ENCODE measurements at places on chromosomes 2 and 18.
A peak's percentile ranks its signal among the peaks of the same experiment; 100 is the strongest.

DNA sequence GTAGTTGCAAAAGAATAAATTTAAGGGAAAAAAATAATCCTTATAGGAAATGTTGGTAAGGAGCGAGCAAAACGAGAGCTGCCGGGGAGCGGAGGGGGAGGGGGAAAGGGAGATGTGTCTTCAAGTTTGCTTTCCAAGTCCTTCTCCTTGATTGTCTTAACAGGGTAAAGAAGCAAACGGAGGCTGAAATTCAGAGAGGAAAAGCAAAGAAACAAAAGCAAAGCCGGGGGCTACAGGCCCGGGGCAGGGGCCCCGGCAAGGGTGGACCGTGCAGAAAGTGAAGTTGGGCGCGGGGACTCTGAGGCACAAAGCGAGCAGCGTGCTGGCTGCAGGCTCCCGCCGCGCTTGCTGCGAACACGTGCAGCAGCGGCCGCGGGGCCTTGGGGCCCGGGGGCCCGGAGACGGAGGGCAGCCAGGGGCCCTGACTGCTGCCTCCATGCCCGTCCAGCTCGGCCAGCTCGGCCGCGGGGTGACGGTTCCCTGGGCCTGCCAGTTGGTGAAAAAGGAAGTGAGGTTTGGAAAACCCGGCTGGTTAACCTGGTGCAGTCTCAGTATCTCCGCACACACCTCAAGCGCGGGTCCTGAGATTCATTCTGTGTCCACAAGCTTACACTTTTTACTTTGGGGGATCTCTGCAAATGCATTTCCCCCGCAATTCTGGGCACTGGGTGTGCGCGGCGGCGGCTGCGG, 4.1 kb downstream of the BCL11A start:
- peak; percentile 81 for DNase-seq

GRCh38 chr2:31387850-31388249, 26.7 kb downstream of the XDH start:
- no peak for DNase-seq

GRCh38 chr18:37636831-37637477, 71.4 kb upstream of the CELF4 start:
- no peak for DNase-seq

GRCh38 chr2:102294802-102295489, 16.4 kb upstream of the IL1RL1 start:
- DNase-seq, result peak; percentile 76

- DNase-seq, result no peak
Observed at GRCh38 chr18:56185126-56185525, 453.3 kb downstream of the TXNL1 start.

GRCh38 chr2:126657636-126658318, 1.8 kb downstream of the GYPC start:
- DNase-seq, result no peak

DNA sequence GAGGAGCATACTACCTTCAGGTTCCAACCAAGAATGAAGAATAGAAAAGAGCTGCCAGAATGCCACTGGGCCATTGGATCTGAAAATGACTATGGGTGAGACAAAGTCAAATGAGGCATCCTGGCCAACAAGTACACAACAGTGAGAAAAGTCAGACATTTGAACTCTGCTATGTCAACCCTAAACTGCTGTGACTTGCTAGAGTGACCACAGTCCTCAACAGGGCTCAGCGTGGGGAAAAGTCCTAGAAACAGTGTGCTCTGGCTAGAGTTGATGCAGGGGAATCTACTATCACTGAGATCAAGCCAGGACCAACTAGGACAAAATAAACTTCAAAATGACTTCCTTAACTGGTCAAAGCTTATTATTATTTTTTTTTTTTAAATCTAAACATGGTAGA, 98.2 kb upstream of the FZD5 start:
- DNase-seq, result no peak

DNA sequence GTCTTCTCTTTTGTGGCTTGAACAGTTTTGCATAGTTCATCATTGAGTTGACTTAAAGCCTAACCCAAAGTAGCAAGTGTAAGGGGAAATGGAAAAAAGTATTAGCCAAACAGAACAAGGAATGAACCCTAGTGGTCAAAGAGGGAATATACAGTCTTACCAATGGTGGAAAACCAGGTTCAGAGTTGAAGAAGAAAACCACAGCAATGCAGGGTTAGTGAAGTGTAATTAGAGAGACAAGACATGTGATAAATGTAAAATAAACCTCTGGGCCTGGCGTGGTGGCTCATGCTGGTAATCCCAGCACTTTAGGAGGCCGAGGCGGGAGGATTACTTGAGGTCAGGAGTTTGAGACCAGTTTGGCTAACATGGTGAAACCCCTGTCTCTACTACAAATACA, 2.4 kb downstream of the TTN start:
- peak; percentile 61 for DNase-seq

DNA sequence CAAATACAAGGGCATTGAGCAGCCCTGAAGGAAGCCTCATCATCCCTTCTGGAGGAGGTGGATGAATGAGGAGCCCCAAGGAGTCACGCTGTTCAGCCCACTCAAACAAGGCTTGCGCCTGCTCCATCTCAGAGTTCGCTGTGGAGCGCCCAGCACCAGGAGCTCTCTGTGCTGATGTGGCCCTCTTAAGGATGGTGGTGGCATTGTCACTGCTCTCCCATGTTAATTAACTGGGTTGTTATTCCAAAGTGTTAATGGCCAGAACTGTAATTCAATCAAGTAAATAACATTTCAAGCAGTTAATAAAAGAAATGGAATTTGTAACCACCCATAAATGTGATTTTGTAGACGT, 726.0 kb upstream of the RAB6C start:
- peak; percentile 12 for DNase-seq

DNA sequence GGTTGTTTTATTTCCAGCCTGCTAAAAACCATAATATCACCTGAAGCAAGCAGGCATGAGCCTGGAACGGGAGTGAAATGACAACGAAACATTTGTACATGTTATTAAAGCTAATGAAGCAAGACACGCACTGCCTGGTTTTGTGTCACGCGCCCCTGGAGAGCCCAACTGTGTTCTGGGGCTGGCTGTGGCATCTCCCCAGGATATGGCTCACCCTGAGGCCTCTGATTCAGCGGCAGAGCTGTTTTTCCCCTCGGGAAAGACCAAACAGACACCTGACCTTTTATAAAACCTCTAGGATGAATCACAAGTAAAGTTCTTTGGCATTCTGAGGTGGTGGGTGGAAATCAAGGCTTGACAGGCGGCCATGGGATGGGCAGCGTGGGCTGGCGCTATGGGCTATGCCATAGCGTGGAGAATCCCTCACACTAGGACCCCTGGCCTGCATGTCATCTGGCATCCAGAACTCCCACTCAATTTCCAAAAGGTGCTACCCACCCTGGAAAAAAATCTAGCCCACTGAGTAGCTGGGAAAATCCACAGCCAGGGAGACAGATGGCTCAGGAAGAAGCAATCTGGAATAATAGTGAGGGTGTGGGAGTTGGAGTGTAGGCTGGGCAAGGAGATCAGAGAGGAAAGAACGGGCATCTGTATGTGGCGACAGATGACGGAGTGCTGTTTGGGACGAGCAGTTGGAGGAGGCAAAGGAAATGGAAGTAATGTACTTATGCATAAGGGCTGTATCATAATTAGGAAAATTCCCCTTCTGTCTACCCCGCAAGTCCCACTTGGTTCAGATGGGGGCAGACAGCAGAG, 262.0 kb downstream of the AFF3 start:
- DNase-seq, result no peak

- peak; percentile 76 for DNase-seq
Observed at GRCh38 chr2:98713332-98714015, 17.5 kb downstream of the MGAT4A start.

GRCh38 chr2:86319700-86320580, 17.5 kb downstream of the REEP1 start:
- no peak for DNase-seq

GRCh38 chr18:79690586-79691482, 11.2 kb downstream of the CTDP1 start:
- DNase-seq, result no peak

DNA sequence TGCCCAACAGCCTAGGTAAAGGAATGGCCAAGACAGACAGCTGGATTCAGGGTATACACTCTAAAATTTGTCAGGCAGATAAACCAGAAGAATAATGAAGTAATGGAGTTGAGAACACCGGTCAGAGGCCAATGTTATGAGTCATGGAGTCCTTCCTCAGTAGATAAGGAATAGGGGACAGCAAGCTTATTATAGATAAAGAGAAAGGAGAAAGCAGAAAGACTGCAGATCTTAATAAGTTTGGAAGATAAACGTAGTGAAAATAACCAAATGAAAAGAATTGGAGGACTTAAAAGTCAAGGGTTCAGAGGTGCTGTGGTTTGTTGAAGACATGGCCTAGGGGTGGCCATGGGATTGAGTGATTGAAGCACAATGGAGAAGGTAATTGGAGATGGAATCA, 63.5 kb upstream of the NFE2L2 start:
- no peak for DNase-seq

DNA sequence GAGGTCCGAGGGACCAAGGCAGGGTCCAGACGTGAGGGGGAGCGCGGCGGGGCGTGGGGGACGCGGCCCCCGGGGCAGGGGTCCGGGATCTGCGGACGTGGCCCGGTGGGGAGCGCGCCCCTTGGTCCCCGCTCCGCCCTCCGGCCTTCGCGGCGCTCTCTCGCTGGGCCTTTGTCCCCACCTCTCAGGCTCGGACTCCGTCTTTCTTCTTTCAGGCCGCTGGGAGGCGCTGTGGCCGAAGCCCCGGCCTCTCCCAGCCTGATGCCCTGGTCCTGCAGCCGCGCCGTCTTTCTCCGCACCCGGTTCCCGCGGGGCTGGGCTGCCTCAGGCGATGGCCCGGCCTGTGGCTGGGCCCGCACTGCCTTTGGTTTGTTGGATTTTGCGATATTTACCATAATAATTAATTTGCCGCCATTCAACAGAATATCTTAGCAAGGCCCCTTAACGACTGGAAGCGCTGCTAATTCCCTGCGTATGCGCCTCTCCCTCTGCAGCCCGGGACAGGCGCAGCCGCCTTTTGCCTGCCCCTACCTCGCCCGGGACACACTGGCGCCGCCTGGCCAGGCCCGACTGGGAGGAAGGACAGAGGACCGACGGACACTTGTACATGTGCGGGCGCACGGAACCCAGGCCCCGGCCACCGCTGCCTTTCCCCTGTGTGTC, 10.8 kb downstream of the SIX3 start:
- DNase-seq, result peak; percentile 93

GRCh38 chr18:23350188-23350587, 102.9 kb upstream of the RIOK3 start:
- DNase-seq, result no peak

DNA sequence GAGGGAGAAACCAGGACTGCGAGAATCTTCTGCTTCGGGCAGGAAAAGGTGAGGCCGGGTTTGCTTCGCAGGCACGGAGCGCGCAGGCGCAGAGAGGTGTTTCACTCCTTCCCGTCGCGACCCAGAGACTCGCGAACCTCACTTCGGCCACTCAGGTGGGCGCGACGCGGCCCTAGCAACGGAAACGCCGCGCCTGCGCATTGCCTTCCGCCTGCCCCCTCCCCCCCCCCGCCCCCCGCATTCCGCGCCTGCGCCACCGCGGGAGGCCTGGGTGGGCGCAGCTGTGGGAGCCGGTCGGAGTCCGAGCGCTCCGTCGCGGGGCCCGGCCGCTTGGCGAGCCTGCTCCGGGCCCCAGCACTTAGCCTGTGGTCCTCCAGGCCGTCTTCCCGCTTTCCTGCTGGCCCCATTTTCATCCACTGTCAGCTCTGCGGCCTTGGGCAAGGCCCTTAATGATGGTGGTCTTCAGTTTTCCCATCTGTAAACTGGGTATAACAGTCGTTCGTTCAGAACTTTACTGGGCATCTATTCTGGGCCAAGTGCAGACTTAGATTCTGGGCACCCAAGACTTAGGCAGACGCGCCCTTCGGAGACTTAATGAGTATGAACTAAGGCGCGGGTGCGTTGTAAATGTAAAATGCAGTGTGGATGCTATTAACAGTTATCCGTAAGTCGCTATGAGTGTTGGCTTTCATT, 62.1 kb upstream of the ACKR3 start:
- peak; percentile 76 for DNase-seq

GRCh38 chr18:59063300-59063906, 76.3 kb upstream of the SEC11C start:
- DNase-seq, result no peak

- DNase-seq, result peak; percentile 50
Observed at GRCh38 chr2:19769513-19769912, 132.3 kb downstream of the TTC32 start.

DNA sequence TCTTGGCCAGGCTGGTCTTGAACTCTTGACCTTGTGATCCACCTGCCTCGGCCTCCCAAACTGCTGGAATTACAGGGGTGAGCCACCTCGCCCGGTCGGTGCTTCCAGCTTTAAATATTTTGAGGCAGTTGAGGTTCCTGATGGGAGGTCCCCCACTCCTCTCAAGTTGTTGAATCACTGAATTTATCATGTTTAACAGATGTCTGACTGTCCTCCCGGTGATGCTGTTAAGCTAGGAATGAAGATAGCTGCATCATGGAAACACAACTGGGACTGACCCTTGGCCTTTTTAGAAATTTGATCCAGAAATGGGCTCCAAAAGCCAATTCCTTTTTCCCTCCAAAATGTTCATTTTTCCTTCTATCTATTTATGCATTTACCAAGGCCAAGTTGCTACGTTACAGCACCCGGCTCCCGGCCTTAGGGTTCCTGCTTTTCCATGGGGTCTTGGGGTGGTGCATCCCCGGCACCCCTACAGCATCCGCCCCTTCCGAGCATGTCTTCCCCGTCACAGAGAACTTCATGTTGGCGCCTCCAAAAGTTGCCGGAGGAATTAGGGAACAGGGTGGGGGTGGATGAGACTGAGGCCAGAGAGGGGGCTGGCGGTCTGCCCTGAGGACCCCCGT, 43.9 kb downstream of the PAX8 start:
- no peak for DNase-seq

- no peak for DNase-seq
Observed at GRCh38 chr2:128466776-128467175, 148.1 kb upstream of the HS6ST1 start.

- DNase-seq, result no peak
Observed at GRCh38 chr2:119068154-119068725, 90.3 kb downstream of the C1QL2 start.

DNA sequence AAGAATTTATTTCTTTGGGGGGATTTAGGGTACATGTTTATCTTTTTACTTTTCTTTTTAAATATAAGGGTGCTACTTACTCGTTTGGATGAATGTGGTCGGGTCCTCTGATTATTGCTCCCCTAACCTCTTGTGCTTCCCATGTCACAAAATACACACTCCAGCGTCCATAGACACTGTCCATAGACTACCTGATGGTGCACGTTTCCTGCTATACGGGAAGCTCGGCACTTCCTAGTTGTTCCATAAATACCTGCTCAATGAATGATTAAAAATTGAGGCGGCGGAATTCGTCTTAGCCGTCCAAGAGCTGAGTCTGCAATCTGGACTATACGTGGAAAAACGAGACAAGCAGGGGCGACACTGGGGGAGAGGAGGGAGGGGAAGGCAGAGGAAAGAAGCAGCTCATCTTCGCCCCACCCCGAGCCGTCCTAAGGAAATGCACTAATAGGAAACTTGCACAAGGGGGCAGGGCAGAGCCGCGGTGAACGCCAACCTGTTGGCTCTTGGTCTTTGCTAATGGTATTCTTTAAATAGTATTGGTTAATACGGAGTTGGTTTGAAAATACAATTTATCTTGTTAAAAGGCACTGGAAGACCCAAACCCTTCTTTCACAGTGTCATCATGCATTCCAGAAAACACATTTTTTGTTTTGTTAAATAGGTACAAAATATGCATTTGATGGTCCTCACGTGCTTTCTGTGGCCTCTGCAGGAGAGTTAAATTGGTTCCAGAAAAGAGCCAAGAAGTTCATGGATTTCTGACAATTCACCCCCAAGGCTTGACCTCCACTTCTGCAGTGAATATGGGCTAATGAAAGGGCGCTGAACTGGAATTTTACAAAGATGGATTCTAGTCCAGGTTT, 73.0 kb upstream of the KCTD1 start:
- DNase-seq, result peak; percentile 89

All from DMS53 (cell line).